Amniotic epithelial cell (primary cell): ENCODE measurements at places on chromosomes 12 and 14.

DNA sequence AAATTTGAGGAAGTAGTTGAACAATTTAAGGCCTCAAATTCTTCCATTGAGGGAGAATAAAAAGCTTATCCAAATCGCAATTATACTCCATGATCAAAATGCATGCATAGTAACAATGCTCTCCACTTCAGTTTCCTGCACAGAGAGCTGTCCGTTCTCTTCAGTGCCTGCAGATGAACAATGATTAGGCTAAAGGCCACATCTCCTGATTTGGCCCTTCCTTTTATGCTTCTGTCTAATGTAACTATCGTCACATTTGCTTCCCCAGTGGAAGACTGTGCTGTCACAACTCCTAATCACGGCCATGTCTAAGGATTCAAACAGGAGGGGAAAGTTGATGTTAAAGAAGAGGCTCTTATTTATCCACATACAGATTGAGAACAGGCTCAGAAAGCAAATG, 113.6 kb upstream of the NPAS3 start:
- no peak for DNase-seq

DNA sequence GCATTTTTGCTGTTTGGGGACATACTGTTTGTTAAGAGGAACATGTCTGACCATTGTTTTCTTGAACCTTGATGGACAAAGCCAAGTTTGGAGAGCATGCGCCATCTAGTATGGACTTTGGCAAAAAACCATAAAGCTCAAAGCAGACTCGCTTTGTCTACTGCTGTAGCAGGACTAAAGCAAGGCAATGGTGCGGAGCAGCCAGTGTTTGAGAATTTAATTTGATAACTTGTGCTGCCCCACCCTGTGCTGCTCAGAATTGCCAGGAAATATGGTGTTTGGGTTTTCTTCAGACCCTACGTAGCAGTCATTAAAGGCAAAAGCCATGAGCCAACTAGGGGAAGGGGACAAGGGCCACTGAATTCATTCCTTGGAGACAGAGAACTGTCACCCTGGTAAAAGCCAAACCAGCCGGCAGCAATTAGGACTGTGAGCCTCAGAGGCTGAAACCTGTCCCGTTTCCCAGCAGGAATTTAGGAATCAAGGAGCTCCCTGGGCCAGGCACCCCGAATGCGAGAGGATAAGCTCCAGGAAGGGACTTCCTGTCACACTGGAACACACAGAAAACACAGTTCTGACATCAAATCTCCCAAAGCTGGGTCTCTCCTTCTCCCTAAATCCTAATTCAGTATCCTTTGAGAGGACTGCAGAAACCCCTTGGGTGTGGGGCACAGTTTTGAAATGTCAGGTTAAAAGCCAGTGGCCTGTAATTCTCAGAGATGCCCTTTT, 1.1 kb downstream of the AVIL start:
- DNase-seq = no peak

- no peak for DNase-seq
Measured at GRCh38 chr12:11347810-11348209, 37.6 kb upstream of the PRB4 start.

DNA sequence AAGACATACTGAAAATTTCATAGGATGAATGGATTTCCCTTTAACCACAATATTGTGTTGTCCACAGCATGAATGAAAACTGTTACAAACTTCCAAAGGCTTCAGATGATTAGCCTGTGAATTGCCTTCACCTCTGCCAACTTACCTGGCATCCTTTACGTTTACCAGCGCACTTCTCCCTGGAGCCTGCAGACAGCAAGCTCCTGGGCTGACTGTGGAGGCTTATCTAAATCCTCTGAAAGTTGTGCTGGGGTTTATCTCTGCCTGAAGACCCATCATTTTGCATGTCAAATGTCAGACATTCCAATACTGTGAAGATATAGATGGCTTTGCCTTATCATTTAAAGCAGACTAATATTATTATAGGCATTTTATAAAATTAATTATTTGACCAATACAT, 403.0 kb downstream of the SYT1 start:
- no peak for DNase-seq

DNA sequence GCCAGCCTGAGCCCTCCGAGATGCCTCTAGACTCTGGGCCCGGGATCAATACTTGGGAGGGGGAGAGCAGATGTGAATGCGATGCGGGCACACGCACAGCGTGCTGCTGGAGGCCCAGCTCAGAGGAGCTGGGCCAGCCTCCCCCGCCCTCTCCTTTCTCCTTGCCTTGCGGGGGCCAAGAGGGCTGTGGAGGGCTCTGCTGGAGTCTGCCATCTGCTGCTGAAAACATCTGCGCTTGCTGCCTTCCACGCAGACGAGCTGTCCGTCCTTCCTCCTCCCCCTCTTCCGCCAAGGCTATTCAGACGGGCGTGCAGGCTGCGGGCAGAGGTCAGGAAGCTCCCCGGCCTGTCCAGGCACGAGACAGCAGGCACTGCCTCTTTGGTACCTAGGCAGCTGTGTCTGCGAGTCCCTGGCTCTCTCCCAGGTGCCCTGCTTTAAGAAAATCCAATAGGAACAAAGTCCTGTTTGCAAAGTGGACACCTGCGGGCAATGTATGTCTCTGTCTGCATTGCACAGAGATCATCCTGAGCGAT, 75.2 kb downstream of the SPRING1 start:
- peak; percentile 47 for DNase-seq

- peak; percentile 33 for DNase-seq
Measured at GRCh38 chr14:38078393-38078792, 129.3 kb upstream of the SSTR1 start.

- no peak for DNase-seq
Measured at GRCh38 chr14:103743691-103744090, 28.1 kb downstream of the ZFYVE21 start.

GRCh38 chr12:119207063-119207560, 28.4 kb downstream of the HSPB8 start:
- no peak for DNase-seq

DNA sequence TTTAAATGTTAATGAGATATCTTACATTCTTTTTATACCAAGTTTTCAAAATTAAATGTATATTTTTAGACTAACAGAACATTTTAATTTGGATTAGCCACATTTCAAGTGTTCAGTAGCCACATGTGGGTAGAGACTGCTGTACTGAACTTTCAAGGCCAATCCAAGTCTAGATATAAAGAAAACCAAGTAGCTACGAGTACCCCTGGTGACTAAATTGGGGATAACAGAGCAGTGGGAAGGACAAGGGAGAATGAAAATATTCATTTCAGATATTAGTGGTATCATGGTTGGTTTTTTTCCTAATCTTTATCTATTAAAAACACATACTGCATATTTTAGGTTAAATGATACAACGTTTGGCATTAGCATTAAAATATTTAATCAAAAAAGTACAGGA, 69.4 kb upstream of the RHOJ start:
- peak; percentile 50 for DNase-seq

DNA sequence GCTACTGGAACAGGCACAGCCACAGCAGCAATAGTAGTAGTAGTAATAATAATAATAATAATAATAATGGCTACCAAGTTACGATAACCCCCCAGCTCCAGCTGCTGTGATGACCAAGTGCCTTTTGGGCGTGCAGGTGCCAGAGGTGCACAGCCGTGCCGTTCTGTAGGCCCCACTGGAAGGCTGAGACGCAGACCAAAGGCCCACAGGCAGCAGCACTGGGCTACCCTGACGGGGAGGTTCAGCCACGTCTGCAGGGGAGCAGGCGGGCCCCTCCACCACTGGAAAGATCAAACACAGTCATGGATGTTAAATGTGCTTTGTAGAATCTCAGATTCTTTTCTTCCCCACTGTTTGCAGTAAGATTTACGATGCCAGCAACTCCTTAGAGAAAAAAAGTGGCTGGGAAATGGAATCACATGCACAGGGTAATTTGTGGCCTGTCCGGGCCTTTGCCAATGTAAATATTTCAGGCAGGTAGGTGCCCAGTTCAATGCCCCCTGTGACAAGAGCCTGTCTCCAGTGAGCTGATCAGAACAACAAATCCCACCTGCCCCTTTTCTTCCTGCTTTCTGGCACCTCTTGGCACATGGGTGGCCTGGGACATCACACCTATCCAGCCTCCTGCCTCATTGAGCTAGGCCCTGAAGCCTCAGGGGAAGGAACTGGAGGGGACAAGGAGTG, 32.6 kb downstream of the CCDC85C start:
- no peak for DNase-seq

- DNase-seq = no peak
Measured at GRCh38 chr12:27332407-27332713, 276 bp upstream of the BMAL2 start.

DNA sequence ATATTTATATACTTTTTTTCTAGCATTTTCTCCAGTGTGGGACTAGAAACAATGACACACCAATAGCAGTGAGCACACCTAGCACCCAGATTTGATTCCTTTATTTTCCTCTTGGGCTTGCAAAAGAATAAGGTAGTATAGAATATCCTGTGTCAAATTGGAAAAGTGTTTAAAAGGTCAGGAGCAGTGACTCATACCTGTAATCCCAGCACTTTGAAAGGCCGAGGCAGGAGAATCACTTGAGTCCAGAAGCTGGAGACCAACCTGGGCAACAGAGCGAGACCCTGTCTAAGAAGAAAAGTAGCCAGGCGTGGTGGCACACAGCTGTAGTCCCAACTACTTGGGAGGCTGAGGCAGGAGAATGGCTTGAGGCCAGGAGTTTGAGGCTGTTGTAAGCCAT, 53.8 kb upstream of the SGPP1 start:
- DNase-seq = no peak

DNA sequence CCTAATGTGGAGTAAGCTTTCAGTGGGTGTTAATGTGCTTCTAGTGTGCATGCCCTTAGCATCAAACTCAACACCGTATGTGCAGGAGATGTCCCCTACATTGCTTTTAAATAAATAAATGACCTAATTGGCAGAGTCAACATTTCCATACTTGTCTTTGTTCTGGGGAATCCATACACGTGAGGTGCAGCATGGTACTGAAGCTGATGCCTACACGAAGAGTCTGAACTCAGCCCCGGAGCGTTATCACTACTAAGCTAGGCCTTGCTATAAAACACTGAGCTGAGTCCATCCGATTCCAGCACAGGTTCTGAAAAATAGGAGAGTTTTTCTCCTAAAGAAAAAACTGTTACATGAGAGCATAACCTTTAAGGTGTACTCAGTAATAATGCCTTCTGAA, 125.0 kb upstream of the DYRK2 start:
- no peak for DNase-seq

GRCh38 chr12:4859478-4860210, 50.1 kb upstream of the KCNA1 start:
- no peak for DNase-seq

- no peak for DNase-seq
Measured at GRCh38 chr12:20469756-20470155, 101.4 kb downstream of the PDE3A start.

- no peak for DNase-seq
Measured at GRCh38 chr12:102475355-102475754, 5.0 kb downstream of the IGF1 start.

GRCh38 chr14:103055695-103056094, 1.7 kb downstream of the CDC42BPB start:
- no peak for DNase-seq

- DNase-seq = no peak
Measured at GRCh38 chr14:35351897-35352273, 52.7 kb downstream of the NFKBIA start.

DNA sequence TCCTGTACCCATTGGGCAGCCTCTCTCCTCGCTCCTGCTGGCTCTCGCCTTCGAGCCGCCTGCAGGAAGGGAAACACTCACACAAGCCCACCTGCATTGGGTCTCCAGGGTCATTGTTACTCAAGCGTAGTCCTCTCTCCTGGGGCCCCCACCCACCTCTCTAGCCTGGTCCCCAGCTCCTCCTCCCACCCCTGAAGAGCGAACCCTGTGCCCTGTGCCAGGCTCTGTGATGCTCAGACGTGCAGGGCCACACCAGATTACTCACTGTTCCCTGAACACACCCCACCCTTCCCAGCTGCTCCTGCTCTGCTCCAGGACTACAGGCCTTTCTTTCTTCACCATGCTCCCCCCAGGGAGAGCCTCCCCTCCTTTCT, 88.1 kb downstream of the NINJ2 start:
- no peak for DNase-seq

- no peak for DNase-seq
Measured at GRCh38 chr12:80129895-80130530, 30.7 kb downstream of the OTOGL start.

DNA sequence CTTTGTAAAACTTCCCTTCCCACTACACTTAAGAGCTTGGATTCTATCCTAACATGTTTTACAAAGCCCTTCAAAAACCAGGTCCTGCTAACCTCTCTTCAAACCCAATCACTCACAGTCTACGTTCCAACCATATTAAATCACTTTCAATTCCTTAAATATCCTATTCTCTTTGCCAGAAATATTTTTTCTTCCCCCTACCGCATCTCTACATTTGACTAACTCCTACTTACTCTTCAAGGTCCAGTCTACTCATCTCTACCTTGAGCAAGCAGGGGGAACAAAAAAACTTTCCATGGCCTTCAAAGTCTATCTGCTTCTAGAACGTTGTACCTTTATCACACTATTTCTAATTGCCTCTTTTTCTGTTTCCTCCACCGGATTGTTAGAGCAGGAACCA, 6.1 kb downstream of the ERGIC2 start:
- peak; percentile 20 for DNase-seq

DNA sequence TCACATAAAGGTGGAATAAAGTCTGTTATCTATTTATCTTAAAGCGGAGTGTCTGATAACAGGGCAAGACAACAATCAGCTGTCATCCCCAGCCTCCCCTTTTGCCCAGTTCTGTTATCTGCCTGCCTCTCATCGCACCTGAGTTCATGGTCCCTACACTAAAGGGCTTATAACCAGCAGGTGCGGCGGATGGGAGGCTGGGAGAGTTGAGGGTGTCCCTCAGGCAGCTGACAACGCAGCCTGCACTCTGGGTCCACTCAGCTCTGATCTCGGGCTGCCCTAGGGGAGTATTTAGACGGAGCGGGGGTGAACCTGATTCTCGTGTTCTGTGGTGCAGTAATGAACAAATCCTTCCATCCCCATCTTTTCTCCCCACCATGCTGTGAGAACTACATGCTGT, 34.0 kb upstream of the JDP2 start:
- DNase-seq = no peak

- no peak for DNase-seq
Measured at GRCh38 chr14:58765418-58765831, 127.7 kb downstream of the DACT1 start.

DNA sequence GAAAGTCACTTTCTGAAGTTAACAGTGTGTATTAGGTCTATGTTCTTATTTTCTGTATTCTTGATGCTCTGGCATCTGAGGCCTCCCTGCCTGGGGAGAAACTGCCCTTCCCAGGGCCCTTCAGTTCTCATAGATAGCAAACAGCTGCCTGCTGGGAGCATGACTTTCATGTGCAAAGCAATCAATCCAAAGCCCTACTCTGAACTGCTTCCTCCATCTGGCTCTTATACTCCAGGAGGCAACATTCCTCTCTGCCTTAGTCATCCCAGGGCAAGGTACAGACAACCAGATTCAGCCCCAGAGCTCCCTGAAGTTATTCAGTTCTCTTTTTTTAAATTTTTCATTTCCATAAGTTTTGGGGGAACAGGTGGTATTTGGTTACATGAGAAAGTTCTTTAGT, 41.7 kb upstream of the RIN3 start:
- DNase-seq = peak; percentile 92

DNA sequence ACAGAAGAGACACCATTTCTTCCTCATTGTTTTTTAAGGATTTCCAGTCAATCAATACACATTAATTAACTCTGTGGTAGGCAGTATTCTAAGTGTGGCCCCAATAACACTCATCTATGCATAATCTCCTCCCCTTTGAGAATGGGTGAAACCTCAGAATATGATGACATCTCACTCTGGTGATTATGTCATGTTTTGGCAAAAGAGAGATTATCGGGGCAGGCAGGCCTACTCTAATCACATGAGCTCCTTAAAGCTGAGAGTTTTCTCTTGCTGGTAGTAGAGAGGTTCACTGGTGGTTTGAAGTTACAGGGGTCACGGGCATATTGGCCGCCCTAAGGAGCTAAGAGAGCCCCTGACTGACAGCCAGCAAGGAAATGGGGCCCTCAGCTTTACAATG, 7.1 kb upstream of the LGMN start:
- peak; percentile 47 for DNase-seq
